ENCODE measurements at places on chromosomes 4 and X.

GRCh38 chr4:42339935-42340406, 57.3 kb upstream of the SHISA3 start:
- no peak for DNase-seq

DNA sequence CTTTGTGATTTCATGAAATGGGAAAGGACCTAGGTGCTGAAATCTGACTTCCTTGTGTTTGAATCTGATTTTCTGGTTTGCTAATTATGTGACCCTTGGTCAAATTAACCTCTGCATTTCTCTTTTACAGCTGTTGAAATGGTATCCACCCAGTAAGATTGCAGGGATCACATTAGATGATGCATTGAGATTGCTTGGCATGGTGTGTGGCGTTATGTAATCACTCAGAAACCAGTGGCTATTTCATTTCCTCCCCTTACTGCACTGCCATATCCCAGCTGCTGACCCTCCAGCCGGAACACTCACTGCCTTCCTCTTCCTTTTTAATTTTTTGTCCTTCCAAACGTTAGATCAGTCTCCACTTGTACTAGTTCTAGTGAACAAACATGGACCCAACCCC, 79.0 kb downstream of the KLHL8 start:
- no peak for DNase-seq

DNA sequence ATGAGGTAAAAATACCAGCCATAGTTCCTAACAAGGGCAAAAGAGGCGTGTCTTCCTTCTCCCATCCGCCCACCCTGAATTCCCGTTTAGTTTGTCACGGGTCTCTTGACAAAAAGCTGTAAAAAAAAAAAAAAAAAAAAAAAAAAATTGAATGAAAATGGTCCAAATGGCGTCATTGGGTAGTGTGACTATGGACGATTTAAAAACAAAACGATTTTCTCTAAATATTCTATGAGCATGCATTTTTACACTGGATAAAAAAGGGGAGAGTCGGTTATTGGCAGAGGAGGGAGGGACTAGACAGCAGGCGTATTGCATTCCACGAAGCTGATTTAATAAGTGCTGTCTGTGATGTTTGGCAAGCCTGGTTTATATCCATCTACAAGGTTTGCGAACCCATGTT, at the start of gene FAM133A:
TSS of gene FAM133A (plus strand) at position 338 of the 403 bp plus-strand sequence. CDS start 35,214 bp downstream, outside the sequence.
- DNase-seq = no peak

- DNase-seq = no peak
These were observed 4.3 kb downstream of the TMPRSS11D start for GRCh38 chr4:67879486-67879885.

GRCh38 chrX:101349193-101349562, 636 bp upstream of the TIMM8A start:
- no peak for DNase-seq

DNA sequence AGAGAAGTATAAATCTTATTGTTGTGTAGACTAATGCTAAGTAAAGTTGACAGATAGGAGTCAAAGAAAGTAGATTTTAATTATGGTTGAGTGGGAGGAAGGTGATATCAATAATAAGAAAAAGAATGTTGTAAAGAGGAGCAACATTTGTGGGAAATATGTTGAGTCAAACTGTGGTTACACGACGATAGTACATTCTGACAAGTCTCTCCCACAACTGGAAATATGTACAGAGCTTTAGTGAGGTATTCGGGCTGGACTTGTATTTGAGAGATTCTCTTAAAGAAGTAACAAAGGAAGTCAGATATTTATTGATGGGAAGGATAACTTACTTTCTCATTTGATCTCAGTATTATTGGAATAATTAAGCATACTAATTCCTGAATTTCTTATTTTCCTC, 525.3 kb upstream of the MAGEB2 start:
- DNase-seq = no peak

DNA sequence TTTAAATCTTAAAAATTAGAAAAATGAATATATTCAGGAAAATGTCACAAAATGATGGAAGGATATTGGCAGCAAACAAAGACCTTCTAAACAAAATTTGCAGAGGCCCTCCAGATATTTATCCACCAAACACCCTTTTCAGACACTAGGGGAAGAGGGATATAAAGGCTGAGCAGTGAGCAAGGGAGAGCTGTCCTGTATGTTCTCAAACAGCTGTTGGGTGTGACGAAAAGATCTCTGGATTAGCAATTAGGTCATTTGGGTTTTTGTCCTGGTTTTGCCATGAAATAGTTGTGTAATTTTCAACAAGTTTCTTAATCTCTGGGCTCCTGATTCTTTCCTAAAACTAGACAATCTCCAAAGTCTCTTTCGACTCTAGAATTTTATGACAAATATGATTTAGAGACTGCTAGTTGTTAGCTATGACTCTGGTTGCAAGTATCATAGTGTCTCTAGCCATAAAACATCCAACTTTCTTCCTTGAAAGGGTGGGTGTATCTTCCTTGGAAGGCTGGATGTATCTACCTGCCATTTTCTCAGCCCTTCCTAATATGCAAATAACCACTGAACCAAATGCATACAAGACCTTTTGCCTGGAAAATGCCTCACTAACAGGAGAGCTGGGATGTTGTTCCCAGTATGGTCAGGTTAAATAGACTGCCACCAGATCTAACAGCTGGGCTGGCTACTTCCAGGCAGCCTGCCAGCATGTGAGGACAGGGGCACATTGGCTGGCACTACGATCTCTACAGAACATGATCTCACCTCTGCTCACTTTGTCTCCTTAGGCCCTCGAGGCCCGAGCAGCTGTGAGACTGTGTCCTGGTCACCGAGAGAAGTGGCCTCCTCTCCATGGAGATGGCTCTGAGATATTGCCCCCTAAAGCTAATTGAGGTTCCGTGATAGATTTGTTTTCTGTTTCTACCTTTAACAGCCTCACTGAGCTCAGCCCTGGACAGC, 225.5 kb upstream of the JADE1 start:
- no peak for DNase-seq

DNA sequence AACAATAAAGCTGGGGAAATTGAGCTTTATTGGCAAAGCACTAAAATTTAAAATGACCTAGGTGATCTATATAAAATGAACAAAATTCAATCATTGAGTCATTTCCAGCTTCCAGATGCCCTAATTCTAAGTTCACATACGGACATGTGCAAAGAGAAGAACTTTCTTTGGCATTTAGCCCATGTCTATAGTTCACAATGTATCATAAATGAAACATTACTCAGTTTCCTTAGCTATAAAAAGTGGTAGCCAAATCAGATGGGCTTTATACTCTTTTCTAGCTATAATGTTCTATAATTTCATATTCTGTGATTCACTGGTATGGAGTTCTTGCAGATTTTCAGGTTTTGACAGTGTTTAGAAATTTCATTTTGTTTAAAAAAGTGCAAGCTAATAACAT, 327.4 kb downstream of the KCTD8 start:
- DNase-seq = no peak

- DNase-seq = no peak
These were observed 66.5 kb downstream of the UCHL1 start for GRCh38 chr4:41323179-41323578.

GRCh38 chr4:77036206-77036605, 39.6 kb downstream of the CCNI start:
- no peak for DNase-seq

DNA sequence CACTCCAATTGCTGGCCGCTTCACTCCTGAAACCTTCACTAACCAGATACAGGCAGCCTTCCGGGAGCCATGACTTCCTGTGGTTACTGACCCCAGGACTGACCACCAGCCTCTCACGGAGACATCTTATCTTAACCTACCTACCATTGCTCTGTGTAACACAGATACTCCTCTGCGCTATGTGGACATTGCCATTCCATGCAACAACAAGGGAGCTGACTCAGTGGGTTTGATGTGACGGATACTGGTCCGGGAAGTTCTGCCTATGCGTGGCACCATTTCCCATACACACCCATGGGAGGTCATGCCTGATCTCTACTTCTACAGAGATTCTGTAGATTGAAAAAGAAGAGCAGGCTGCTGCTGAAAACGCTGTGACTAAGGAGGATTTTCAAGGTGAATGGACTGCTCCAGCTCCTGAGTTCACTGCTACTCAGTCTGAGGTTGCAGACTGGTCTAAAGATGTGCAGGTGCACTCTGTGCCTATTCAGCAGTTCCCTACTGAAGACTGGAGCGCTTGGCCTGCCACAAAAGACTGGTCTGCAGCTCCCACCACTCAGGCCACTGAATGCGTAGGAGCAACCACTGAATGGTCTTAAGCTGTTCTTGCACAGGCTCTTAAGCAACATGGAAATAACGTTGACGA, 35.8 kb upstream of the PRDM8 start:
- DNase-seq = no peak

DNA sequence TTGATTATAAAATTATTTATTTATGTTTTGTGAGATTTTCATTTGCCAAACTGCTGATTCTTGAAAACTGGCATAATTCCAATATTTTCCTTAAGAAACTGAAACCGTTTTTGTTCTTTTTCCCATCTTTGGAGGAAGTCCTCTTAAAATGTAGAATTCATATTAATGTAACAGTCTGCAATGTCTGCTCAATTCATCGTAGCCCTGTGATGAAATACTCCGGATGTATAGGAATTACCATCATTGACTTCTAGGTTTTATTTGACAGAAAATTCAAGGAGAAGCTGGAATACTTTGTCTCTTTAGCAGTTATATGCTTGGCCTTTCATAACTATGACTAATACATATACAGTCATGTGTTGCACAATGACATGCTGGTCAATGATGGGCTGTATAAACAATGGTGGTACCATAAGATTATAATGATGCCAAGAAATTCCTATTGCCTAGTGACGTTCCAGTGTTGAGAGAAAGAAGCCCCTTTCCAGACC, 185.0 kb upstream of the GPRIN3 start:
- no peak for DNase-seq

DNA sequence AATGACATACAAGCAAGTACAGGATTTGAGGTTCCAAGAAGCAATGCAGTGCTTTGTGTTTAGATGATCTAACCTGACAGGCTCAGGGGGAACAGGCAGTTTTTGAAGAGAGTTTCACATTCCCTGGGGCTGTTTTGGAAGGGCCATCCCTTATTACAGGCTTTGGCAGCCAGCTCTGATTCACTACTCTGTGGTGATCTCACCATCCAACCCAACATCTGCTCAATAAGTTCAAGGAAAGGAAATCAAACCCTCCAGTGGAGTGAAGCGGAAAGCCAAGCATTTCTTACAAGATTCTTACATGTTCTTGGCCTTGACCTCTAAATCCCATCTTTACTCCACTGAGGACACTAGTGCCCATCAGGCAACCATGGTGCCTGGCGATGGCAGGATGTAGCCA, 7.5 kb downstream of the IDS start:
- DNase-seq = no peak

- DNase-seq = no peak
These were observed 730.3 kb downstream of the TRIML1 start for GRCh38 chr4:188869581-188869980.

DNA sequence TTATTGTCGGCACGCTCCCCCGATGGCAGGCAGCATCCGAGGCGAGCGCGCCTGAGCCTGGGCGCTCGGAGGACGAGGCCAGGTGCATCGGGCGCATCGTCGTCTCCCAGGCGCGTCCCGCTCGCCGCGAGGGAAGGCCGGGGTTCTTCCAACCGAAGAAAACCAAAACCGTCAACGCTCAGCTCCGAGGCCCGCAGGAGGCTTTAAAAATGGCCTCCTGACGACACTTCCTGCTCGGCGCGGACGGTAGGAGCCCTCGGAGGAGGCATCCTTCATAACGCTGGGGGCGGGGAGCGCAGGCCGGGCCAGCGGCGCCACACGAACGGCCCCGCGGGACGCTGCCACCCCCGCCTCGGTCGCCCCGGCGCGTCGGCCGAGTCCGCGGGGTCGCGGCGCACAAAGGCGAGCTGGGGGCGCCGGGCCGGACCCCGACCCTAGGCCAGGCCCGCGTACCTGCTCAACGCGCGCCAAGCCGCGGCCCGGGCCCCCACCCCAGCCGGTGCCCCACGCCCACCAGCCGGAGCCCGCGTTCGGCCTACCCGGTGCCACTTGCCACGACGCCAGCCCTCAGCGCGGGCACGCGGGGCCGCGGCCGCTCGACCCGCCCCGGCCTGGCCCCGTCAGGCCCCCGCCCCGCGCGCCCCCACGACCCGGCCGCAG, 501 bp downstream of the ZNF518B start:
- peak; percentile 26 for DNase-seq

- no peak for DNase-seq
These were observed 18.4 kb upstream of the STK26 start for GRCh38 chrX:132004728-132005127.

- no peak for DNase-seq
These were observed 677.2 kb upstream of the INTU start for GRCh38 chr4:126955292-126956183.

- no peak for DNase-seq
These were observed 177.4 kb upstream of the LEF1 start for GRCh38 chr4:108345862-108346817.

DNA sequence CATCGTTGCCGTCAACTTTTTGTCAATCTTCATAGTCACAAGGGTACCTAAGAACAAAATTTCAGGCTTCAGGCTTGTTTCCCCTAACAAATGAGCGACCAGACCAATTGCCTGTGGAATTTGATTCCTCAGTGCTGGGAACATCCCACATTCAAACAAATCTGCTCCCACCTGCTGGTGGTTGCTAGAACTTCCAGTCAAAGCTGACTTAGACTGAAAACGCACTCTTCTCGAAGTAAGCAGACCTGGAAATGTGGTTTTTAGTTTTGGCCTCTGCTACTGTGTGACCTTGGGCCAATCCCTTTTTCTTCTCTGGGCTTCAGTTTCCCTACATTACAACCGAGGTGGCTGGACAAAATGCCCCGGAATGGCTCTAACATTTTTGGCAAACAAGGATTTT, 1.8 kb upstream of the GABRQ start:
- no peak for DNase-seq

- DNase-seq = no peak
These were observed at the start of gene PDLIM3 for GRCh38 chr4:185534866-185535611. Gene PDLIM3 (minus strand): TSS chr4:185535507. CDS start chr4:185535434, 73 bp downstream.

- no peak for DNase-seq
These were observed 8.7 kb downstream of the GASK1B start for GRCh38 chr4:158163941-158164767.

- DNase-seq = no peak
These were observed 35.8 kb downstream of the CLDN22 start for GRCh38 chr4:183284258-183284785.

GRCh38 chr4:143286701-143287571, 49.7 kb upstream of the GAB1 start:
- DNase-seq = no peak

- no peak for DNase-seq
These were observed 815 bp downstream of the FAM53A start for GRCh38 chr4:1683261-1683735.

GRCh38 chr4:172124656-172125308, 311.6 kb downstream of the GALNTL6 start:
- DNase-seq = no peak

GRCh38 chr4:589219-589963, 13.3 kb upstream of the TMEM271 start:
- DNase-seq = no peak

Data from effector CD8-positive, alpha-beta T cell (primary cell).